ENCODE measurements at places on chromosomes 5 and 9.
A peak's percentile ranks its signal among the peaks of the same experiment; 100 is the strongest.

- no peak for DNase-seq
Observed at GRCh38 chr5:55141945-55142690, 17.9 kb upstream of the GPX8 start.

- DNase-seq, result no peak
Observed at GRCh38 chr5:1511048-1511447, 12.7 kb downstream of the LPCAT1 start.

DNA sequence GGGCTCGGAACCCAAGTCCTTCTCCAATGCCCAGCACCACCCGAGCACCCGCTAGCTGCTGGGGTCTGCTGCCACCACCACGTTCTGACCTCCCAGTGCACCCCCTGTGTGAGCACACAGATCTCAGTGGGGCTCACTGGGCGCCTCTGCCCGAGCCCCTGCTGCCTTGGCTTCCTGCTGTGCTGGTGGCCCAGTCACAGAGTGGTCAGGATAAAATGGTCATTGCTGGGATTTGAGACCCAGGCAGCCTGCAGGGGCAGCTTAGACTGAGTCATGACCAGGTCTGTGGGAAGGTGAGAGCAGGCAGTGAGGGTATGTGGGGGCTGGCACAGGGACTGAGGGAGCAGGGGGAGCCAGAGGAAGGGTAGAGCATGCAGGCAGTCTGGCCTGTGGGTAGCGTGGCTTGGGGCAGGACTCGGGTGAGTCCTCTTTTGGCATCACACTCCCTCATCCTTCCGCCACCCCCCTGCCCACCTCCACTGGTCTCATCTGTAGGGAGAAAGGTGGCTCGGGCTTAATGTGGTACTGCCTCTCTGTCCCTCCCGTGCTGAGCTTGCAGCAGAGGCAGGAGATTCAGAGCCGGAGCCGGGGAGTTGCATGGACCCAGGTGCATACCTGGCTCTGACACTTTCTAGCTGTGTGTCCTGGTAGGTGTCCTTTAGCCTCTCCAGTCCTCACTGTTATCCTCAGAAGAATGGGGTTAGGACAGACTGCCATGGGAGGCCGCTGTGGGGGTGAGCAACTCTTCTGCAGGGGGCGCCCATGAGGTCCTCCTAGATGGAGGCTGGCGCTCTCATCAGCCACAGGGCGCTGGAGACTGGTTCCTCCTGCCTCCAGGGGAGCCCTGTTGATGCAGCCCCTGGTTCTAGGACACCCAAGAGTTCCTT is 32.1 kb downstream of the USP20 start:
- no peak for DNase-seq

- peak; percentile 8 for DNase-seq
Observed at GRCh38 chr5:108924457-108924961, 176.8 kb downstream of the FER start.

DNA sequence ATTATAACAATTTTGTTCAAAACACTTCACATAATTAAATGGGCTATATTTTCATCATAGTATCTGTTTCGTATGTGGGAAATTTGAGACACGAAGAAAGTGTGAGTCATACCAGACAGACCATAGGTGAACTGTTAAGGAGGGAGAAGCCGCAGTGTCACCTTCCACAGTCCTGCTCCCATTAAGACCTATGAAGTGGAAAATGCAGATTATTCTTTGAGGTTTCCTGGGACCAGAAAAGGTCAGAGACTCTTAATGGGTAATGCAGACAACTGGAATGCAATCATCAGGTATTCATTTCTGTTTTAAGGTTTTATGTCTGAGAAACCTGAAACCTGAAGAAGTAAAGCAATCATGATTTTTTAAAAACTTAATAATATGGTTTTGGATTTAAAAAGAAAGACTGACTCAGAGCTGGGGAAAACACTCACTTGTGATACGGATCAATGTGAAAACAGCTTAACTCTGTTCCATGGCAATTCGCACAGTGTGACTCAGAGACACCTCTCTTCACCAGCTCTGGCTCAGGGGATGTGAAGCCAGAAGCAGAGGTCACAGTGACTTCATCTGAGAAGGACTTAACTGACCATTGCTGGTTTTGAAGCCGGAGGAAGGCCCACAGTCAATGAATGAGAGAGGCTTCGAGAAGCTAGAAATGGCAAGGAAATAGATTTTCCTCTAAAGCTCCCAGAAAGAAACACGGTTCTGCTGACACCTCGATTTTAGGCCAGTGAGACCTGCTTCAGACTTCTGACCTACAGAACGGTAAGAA is 17.2 kb upstream of the GCNT1 start:
- no peak for DNase-seq

DNA sequence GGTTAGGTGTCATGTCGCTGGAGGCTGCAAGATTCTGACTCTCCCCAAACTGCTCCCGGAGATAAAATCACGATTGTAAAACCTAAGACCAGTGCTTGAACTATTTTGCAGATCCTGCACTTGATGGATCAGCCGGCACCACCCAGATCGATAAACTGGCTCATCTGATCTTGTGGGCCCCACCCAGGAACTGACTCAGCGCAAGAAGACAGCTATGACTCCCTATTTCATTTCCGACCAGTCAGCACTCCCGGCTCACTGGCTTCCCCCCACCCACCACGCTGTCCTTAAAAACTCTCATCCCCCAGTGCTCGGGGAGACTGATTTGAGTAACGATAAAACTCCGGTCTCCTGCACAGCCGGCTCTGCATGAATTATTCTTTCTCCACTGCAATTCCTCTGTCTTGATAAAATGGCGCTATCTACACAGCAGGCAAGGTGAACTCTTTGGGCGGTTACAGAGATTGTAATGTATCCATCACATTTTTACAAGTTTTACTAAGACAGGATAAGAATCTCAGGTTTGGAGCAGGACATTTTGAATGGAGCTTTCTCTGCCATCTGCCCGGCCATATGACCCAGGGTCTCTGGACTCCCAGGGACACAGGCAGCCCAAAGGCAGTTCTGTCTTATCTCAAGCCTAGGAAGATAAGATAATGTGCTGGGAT is 10.6 kb upstream of the PPP1R26 start:
- no peak for DNase-seq

- DNase-seq, result no peak
Observed at GRCh38 chr5:98333921-98334320, 439.5 kb upstream of the RGMB start.

- DNase-seq, result no peak
Observed at GRCh38 chr9:137273095-137273490, 4.4 kb upstream of the TOR4A start.

DNA sequence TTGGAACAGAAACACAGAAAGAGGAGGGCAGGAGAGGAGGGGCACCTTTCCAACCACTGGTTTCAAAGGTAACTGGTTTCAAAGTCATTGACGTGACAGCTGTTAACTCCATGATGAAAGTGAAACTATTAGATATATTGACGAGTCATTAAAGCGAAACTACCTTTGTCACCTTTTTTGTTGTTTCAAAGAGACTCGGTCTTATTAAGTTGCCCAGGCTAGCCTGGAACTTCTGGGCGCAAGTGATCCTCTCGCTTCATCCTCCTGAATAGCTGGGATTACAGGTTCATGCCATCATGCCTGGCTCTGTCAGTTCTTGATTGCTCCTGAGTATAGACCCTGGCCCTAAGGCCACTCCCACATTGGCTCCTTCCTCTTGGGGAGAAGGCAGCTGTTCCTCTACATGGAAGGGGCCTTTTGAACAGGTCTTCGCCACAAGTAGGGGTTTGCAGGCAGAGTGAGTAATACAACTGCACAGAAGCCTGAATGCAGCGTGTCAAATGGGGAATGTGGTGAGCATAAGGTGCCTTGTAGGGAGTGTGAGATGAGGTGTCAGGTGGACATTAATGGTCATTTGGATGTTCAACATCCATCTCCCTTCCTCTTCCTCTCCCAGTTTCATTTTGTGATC is 3.4 kb upstream of the F12 start:
- no peak for DNase-seq

GRCh38 chr9:108142504-108143201 is 653.1 kb upstream of the KLF4 start:
- DNase-seq, result no peak

GRCh38 chr9:115456515-115456914 is 338.6 kb upstream of the TNC start:
- no peak for DNase-seq

DNA sequence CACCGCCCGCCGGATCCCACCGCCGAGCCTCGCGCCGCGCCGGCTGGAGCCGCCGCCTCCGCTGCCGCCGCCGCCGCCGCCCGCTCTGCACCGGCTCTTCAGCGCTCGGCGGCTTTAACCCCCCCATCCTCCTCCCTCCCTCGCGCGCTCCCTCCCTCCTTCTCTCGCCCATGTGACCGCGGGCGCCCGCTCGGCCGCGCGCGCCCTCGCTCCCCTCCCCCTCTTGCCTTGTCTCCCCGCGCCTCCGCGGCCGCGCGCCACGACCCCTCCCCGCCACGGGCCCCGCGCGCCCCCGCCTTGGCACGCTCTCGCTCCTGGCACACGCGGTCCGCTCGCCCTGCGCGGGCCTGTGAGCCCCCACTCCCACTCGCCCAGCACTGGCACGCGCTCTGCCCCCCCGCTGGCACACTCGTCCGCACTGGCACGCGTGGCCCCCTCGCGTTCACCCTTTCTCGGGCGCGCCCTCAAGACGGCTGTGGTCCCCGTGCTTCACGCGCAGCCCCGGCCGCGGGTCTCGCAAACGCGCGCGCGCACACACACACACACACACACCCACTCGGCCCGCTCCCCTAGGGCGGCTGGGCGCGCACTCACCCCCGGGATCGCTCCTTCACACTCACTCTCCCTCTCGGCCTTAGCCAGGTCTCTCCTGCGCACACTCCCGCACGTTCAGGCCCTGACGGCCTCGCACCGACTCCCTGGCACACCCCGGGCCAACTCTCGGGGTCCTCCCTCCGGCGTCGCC is at the start of gene CNTFR:
Gene CNTFR, minus strand, starts transcription at position 89 of the 745 bp plus-strand sequence. CDS start 20,743 bp downstream, outside the sequence.
- no peak for DNase-seq

- DNase-seq, result no peak
Observed at GRCh38 chr5:73263001-73263710, 90.2 kb downstream of the TMEM174 start.

DNA sequence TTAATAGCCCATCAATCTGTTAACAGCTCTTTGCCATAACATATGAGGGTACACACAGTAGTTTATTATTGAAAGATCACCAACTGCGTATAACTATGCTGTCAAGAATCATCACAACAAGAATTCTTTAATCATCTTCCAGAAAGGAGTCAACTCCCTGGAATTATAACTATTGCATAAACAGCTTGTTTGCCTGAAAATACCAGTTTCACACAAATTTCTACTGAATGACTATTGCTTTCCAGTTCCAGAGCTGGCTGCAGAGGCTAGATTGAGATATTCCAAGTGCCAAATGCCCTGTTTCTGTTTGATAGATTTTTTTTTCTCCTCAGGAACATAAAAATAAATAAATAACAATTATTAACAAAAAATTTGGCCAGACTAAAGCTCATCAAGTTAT is 444.7 kb downstream of the TLE1 start:
- DNase-seq, result no peak

- no peak for DNase-seq
Observed at GRCh38 chr9:98460704-98461103, 205.3 kb upstream of the TBC1D2 start.

DNA sequence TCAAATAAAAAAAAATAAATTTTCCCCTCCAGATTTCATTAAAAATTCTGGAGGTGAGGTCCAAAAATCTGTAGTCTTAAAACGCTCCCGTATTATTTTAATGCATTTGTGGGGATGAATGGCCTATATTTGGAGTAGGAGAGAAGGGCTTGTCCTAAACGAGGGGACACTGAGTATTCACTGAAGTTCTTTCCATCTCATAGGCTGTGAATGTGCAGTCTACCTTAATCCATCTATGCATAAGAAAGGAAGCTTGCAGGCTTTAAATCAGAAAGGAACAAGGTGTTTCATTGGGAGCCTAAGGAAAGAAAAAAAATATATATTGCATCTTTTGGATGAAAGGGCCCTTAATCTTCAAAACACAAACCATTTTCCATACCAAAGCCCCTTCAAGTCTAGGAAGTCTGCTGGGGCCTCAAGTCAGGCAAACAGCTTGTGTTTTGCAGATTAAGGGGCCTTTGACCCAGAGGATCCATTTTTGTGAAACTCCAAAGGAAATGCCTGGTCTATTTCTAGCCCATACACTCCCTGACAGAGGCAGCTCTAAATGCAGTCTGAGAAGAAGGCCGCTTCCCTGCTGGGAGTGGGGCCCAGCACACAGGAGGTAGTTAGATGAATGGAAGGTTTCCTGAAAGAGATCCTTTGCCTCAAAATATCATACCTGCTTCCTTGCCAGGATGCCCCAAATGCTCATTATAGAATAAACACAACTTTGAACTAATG is 35.6 kb downstream of the BRINP1 start:
- no peak for DNase-seq

DNA sequence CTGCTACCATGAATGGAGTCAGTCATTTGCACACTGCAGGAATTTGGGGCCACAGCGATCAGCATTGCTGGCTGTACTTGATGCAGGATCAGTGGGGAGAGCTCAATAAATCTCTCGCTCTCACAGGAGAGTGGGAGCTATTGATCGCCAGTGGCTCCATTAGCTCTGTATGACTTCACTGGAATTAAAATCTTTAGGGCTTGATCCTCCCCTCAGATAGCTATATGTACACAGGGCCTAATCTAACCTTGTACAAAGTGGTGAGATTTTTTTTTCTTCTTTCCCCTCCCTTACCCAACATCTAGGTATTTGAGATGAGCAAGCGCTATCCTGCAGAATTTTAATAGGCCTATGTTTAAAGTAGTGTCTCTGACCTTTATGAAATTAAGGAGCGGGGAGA is 84.9 kb downstream of the IZUMO3 start:
- DNase-seq, result no peak

GRCh38 chr5:95237324-95237723 is 47.6 kb downstream of the MCTP1 start:
- no peak for DNase-seq

DNA sequence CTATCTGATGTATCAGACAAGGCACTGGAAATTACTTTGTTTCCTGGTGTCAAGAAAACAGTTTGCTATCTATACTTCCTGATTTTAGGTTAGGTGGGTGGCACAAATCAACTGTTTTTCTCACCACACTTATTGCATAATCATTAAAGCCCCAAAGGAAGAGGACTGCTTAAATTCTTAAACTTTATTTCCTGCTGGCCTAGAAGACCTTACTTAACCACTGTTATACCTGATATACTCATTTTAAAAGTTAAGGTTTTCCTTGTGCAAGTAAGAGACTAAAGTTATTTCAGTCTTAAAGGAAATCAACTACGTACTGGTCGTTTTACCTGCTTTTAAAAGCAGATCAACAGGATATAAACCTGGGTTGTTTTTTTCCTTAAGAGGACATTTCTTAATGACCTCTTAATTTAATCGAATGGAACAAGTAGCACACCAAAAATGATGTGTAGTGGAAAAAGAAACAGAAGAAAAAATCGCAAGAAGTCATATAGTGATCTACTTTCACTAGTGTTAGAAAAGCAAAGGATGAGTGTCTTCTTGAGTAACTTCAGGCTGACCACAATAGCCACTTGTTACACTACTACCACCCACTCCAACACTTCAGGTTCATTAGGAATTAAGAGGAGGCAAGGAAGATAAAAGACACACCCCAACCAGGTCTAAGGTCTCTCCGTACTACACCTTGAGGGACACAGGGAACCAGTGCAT is 974 bp downstream of the CLINT1 start:
- no peak for DNase-seq

Data from HTR-8/SVneo (cell line).